NCI-H460 (cell line): ENCODE measurements at places on chromosomes 11 and 22.

- DNase-seq: no peak
Measured at GRCh38 chr11:111765320-111765983, 737 bp downstream of the PPP2R1B start.

- DNase-seq: no peak
Measured at GRCh38 chr11:113859665-113860064, 15.7 kb downstream of the USP28 start.

GRCh38 chr22:23500508-23501260, 79.4 kb downstream of the IGLL1 start:
- no peak for DNase-seq

DNA sequence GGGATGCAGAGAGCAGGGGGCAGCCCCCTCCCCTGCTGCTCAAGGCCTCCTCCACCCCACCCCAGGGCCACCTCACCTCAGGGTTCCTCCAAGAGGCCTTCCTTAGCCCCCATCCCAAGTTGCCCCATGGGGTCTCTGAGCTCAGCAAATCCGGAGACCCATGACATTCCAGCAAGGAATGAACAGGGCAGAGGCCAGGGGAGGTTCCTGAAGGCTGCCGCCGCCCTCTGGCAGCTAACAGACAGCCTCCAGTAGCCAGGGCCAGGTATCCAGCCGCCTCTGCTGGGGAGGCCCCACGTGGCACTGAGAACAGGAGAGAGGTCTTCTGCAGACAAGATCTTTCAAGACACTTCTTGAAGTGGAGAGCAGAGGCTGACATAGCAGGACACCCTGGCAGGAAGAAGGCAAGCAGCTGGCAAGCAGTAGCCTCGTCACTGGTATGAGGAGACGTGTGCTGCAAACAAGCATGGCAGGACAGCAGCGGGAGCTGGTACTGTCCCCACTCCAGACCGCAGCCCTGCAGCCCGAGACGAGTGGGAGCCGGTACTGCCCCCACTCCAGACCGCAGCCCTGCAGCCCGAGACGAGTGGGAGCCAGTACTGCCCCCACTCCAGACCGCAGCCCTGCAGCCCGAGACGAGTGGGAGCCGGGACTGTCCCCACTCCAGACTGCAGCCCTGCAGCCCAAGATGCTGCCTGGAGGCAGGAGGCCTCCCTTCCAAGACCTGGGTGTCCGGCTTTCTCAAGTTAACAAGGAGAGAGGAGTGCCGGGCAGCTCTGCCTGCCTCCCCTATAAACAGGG, 190.6 kb downstream of the IGLL1 start:
- no peak for DNase-seq

DNA sequence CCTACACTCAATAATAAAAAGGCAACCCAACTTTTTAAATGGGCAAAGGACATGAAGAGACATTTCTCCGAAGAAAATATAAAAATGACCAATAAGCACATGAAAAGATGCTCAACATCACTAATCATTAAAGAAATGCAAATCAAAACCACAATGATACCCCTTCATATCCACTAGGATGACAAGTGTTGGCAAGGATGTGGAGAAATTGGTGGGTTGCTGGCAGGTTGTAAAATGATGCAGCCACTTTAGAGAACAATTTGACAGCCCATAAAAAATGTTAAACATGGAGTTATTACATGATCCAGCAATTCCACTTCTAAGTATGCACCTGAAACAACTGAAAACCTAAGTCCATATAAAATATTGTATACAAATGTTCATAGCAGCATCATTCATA, 73.2 kb upstream of the LMO2 start:
- no peak for DNase-seq

- peak; percentile 66 for DNase-seq
Measured at GRCh38 chr11:45771566-45772448, 33.1 kb upstream of the SLC35C1 start.

GRCh38 chr11:124115782-124116616, 749 bp downstream of the VWA5A start:
- no peak for DNase-seq

GRCh38 chr11:17171916-17172315, 35.9 kb downstream of the PIK3C2A start:
- DNase-seq: no peak

DNA sequence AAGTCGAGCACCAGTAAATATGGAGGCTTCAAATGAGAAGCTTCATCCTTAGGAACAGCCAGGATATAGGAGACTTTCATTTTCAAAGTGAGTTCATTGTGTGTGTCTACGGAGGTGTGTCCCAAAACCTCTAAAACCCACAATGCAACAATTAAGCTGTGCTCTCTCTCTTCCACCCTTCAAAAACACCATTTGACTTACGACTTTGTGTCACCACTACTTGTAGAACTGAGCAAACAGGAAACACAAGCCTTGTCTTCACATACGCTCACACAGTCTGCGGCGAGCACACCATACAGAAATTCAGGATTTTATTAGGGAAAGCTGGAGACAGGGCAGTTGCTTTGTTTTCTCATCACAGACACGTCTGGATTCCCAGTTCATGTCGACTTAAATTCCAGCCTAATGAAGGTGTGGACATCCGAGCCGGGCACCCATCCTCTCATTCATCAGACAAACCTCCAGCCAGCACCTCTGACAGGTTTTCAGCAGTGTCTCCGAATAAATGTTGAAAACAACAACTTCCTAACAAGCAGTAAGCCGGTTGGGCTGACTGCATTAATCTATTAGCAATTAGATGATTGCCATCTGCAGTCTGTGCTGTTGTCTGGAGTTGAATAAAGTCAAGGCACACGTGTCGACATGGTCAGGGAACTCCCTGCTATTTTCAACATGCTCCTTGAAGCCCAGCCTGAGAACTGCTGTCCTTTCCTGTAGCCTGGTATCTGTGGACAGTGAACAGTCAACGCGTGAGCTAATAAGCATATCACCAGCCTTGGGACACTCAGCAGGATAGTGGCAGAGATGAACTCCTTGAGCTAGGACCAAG, 1411.1 kb downstream of the BRD1 start:
- DNase-seq: no peak

GRCh38 chr22:18088825-18089568, 11.2 kb downstream of the PEX26 start:
- DNase-seq: no peak

DNA sequence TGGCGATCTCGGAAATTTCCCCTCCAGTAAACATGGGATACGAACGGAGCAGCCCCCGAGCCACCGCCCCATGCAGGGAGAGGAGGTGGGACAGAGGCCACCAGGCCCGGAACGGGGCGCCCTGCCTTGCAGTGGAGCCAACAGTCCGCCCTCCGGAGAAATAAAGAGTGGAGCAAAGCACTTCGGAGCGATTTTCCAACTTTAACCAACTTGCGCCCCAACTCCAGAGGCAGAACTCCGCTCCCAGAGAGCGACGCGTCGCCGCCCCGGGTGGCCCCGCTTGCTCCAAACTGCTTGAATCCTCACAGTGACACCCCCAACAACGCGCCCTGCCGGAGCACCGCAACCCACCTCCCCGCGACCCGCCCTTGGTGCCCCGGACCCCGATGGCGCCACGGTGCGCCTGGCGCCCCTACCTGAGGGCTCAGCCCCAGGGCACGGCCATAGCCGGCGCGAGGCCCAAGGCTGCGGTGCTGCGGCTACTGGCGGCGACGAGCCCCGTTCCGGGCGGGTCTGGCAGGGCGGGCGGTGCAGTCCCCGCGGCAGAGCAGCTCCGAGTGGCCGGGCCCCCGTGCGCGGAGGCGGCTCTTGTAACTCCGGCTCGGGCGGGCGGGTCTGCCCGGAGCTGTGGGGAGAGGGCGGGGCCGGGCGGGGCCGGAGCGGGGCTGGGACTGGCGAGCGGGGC, at the start of gene AHNAK:
TSS of gene AHNAK (minus strand) at position 563 of the 685 bp plus-strand sequence. CDS start 10,708 bp downstream, outside the sequence.
- DNase-seq: no peak

- no peak for DNase-seq
Measured at GRCh38 chr11:9029422-9029821, 25.6 kb upstream of the NRIP3 start.

- DNase-seq: no peak
Measured at GRCh38 chr11:20034941-20035340, 125.3 kb downstream of the DBX1 start.

DNA sequence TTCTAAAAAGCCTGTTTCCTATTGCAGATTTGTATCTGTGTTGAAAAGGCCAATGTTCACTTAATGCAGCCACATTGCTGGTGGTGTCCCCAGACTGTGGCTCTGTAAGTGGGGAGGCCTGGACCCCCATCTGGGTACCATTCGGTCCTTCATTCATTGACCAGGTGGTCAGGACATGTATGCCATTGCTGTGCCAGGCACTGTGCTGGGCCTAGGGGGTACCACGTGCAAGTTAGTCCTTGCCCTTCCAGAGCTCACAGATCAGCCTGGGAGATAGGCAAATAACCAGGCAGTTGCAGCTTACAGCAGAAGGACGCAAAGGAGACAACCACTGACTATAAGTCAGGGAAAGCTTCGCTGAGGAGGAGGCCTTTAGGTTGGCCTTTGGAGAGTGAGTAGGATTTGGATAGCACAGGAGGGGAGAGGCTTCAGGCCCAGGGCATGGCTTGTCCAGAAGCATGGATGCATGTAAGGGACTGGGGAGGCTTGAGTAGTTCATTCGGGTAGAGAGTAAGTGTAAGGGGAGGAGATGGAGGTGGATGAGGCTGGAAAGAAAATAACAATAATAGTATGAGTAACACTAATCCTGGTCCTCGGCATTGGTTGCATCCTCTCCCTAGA, 5.0 kb downstream of the PRDM11 start:
- no peak for DNase-seq

DNA sequence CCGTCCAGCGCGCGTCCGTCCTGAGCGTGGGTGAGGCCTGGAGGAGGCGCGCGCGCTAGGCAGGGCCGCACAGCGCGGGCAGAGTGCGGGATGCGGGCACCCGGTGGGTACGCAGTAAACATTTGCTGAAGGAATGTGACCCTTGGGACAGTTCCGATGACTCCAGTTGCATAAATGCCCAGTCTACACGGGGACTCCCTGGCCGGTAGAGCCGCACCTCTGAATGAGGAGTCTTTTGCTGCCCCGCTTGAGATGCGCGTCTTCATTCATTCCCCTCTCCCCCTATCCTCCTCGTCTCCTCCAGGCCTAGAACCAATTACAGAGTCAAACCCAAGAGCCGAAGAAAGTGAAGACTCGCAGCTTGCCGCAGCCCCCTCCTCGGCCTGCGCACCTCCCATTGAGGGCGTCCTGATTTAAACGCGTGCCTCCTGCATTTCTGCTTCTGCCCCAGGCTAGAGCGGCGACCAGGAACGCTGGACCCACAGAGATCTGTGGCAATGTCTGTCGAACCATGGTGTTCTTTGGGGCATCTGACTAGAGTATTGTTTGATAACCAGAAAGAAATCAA, 729 bp upstream of the CHKB start:
- no peak for DNase-seq

GRCh38 chr22:26462051-26462450, 21.5 kb downstream of the HPS4 start:
- DNase-seq: no peak

DNA sequence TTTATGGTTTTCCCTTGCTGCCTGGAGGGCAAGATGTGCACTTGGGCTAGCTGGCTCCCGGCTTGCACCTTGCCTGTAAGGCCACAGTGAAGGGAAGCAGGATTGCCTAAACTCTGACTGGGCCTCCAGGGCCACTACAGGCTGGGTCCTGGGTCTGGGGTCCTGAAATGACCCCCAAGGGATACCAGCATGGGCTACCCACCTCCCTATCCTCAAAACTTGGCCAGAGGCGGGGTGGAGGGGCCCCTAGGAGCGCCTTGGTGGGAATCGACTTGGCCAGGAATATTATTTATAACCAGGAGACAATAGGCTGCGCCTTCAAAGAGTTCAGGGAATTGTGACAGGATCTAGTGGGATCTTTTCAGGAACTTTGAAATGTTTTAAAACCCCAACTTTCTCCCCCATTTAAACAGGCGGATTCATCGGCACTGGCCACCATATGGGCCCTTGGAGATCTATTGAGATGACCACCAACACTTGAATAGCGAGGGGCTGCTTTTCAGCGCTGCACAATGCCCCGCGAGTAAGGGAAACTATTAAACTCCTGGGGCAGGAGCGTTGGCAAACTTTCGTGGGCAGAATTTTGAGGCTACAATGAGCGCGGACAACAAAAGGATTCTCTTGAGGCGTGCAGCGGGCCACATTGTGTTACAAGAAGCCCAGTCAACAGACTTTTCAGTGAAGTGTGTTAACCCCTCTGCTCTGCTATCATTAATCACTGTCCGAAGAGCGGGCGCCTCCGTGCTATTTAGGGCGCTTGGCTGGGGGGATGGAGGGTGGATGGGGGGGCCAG, 15.2 kb downstream of the PAX6 start:
- no peak for DNase-seq

- no peak for DNase-seq
Measured at GRCh38 chr22:43241138-43241597, 54.2 kb upstream of the TTLL12 start.

- no peak for DNase-seq
Measured at GRCh38 chr11:25775603-25776002, 556.3 kb upstream of the ANO3 start.

DNA sequence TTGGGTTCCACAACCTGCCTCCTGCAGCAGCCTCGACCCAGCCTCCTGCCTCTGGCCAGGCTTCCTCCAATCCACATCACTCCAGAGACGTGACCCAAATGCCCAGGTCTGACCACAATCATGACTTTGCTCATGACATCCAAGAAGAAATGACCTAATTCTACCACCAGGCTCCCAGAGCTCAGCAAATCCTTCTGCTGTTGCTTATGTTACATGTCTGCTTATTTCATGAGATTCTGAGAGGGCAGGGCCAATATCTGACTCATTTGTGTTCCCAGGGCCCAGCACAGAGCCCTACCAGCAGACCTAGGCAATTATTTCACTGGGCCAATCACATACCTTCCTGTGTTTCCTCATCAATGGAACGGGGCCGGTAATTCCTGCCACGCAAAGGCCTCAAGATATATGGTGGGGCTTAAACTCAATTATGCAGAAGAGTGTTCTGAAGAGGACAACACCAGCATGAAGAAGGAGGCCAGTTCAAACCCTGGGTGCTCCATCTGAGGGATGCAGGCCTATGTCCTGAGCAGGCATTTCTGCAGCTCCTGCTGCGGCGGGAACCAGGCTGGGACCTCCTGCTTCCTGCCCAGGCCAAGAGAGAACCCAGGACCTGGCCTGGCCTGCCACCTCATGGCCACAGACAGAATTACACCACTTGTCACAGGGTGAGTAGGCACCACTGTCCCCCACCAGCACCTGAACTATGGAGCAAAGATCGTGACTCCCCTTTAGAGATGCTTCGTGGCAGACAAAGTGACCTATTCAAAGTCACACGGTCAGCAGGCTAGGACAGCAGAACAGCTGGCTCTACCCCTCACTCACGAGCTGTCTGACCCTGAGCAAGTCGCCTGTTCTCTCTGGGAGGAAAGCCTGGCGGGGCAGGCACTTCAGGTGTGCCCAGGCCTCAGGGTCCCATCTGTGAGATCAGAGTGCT, 5.9 kb downstream of the CENPM start:
- DNase-seq: peak; percentile 70

DNA sequence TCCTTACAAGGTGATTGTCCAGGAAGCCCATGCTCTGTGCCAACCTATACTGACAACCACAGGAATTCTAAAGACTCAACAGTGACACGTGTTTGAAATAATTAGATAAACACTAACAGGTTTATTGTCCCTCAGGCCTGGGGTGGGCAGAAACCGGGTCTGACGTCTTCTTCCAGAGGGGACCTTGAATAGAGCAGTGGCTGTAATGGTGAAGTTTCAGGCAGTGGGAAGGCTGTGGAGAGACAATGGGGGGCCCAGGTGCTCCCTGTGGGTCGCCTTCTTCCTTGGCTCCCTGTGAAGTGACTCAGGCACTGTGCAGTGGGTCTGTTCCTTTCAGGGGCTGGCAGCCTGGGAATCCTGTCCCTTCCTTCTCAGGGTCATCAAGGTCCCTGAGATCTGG, 54.6 kb downstream of the OTOG start:
- DNase-seq: no peak
